ENCODE measurements at places on chromosomes 4 and X. TPM values are rescaled to one million over a fixed set of nuclear protein-coding genes. Genes with fewer than 3 reads are reported as not detected.
A peak's percentile ranks its signal among the peaks of the same experiment; 100 is the strongest.

The RHOXF2B gene
- total RNA-seq, result not detected

DNA sequence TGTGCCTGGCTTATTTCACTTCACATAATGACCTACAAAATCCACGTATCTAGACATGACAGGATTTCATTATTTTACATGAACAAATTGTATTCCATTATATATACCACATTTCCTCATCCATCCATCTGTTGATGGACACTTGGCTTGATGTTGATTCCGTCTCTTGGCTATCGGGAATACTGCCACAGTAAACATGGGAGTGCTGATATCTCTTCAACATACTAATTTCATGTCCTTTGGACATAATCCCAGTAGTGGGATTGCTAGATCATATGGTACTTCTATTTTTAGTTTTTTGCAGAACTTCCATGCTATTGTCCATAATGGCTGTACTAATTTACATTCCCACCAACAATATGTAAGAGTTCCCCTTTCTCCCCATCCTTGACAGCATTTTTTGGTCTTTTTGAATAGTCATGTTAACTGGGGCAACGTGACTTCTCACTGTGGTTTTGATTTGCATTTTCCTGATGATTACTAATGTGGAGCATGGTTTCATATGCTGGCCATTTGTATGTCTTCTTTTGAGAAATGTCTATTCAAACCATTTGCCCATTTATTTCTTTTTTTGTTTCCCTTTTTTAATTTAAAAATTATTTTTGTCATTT is 68.9 kb downstream of the HTRA3 start:
- H3K4me1 ChIP-seq, result no peaks in the 10 kb centered on the region
- H3K4me3 ChIP-seq, result no peak overlapping the region
- no peak overlapping the region for H3K27ac ChIP-seq
- peaks cover 2% of the 10 kb centered on the region for H3K27me3 ChIP-seq

GRCh38 chr4:7963691-7964090 is 24.0 kb upstream of the AFAP1 start:
- peaks cover 20% of the 10 kb centered on the region for H3K4me1 ChIP-seq
- peaks cover 5% of the 10 kb centered on the region for H3K27me3 ChIP-seq
- DNase-seq, result no peak
- no peak overlapping the region for H3K4me3 ChIP-seq

DNA sequence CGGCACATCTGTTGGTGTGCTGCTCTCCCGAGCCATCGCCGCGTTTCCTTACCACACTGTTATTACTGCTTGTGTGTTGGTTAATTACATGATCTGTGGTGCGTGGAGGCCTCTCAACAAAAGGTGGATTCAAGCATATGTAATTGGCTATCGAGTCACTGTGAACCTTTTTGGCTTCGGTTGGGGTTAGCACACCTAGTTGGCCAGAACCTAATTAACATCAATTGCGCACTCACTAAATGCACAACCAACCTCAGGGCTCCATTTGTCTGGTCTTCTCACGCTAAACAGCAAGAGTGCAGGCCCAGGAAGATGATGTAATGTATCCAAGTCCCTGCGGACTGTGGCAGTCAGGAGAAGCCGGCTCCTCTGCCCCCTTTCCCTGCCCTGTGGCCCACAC is 17.4 kb downstream of the ENPP6 start:
- H3K4me1 ChIP-seq, result no peaks in the 10 kb centered on the region
- H3K4me3 ChIP-seq, result no peak overlapping the region
- no peak overlapping the region for H3K27ac ChIP-seq
- DNase-seq, result no peak
- H3K27me3 ChIP-seq, result no peaks in the 10 kb centered on the region

- no peak overlapping the region for H3K27ac ChIP-seq
- no peak overlapping the region for H3K4me3 ChIP-seq
- H3K36me3 ChIP-seq, result no peaks in the 10 kb centered on the region
- peaks cover 2% of the 10 kb centered on the region for H3K4me1 ChIP-seq
- peaks cover 18% of the 10 kb centered on the region for H3K27me3 ChIP-seq
Measured at GRCh38 chr4:112708772-112709171, 71.8 kb downstream of the LARP7 start.

- no peak overlapping the region for H3K27ac ChIP-seq
- H3K36me3 ChIP-seq, result no peaks in the 10 kb centered on the region
- H3K4me3 ChIP-seq, result peak overlapping the region; percentile 46
- no peak for DNase-seq
Measured at GRCh38 chrX:139692506-139692849, 15.5 kb downstream of the MCF2 start.

DNA sequence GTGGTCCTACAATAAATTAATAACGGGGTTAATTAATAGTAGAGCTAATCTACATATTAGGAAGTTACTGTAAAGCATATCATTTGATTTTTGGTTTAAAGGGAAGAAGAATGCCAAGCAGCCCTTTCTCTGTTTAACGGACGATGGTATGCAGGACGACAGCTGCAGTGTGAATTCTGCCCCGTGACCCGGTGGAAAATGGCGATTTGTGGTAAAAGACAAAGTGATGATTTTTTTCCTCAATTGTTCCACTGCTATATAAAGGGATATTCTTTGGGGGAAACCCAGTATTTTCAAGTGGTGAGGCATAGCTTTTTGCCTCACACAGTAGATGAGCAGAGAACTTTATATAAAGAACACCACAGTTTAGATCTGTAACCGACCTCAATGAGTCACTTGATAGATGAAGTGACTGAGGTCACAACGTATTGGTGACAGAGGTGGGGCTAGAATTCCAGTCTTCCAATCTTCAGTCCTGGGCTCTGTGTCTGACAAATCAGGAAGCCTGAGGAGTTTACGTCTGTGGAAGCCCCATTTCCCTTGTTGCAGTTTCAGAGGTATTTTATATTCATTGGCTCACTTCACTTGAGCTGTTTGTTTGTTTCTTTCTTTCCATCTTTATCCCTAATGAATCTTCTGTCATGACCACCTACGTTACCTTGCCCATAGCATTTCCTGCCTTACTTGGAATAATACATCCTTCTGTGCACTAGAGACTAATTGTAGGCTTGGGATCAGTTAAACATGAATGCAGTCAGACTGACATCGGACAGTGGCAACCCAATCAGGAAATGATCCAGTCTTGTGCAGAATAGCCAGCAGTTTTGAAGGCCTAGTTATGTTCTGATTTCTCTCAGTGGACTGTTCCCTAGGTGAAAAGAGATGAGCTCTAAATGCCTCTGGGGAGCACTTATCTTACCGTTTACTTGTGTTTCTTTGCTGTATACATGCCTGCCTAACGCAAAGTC is 30.1 kb downstream of the ZRSR2 start:
- H3K27me3 ChIP-seq, result no peaks in the 10 kb centered on the region
- no peaks in the 10 kb centered on the region for H3K4me1 ChIP-seq
- H3K36me3 ChIP-seq, result no peaks in the 10 kb centered on the region
- peak overlapping the region; percentile 37 for H3K27ac ChIP-seq
- peak; percentile 56 for DNase-seq

DNA sequence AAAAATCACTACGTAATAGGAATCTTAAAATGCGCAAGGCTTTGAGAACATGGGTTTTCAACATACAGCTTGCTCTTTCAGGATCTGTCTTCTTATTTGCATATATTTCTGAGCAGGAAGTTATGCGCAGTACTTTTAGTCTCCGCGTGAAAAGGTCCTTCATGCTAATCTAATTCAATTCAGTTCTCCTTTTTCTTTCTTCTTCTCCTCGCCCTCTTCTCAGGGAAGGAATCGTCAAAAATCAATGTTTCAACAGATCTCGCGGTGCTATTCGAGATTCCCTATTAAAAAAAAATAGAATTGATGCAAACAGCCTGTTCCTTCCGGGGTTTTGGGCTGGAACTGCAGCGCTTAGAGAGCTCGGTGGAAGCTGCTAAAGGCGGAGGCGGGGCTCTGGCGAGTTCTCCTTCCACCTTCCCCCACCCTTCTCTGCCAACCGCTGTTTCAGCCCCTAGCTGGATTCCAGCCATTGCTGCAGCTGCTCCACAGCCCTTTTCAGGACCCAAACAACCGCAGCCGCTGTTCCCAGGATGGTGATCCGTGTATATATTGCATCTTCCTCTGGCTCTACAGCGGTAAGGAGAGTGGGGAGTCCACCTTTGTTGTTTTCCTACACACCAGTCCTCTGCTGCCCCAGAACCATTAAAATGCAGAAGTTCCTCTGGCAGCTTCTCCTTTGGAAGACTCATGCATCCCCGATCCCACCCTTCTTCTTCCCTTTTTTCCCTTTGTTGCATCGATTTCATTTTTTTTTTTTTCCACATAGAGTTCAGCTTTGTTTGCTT is at the start of the genes HMGN5 and SH3BGRL:
Gene HMGN5, minus strand, starts transcription at position 243 of the 785 bp plus-strand sequence. CDS start 80,364 bp downstream, outside the sequence.
Gene SH3BGRL, plus strand, starts transcription at position 432 of the 785 bp plus-strand sequence. Its CDS starts 99 bp downstream, at position 531.
- H3K4me1 ChIP-seq, result no peaks in the 10 kb centered on the region
- H3K27ac ChIP-seq, result peak within 1 kb of the TSS; percentile 73
- peak within 1 kb of the TSS; percentile 72 for H3K4me3 ChIP-seq
- H3K36me3 ChIP-seq, result no peaks in the 10 kb centered on the region
- DNase-seq, result peak; percentile 90
- no peaks in the 10 kb centered on the region for H3K27me3 ChIP-seq
